ENCODE measurements at places on chromosomes 12 and 14.
A peak's percentile ranks its signal among the peaks of the same experiment; 100 is the strongest.

GRCh38 chr14:94548131-94548998, 12.9 kb upstream of the SERPINA4 start:
- no peak for DNase-seq

DNA sequence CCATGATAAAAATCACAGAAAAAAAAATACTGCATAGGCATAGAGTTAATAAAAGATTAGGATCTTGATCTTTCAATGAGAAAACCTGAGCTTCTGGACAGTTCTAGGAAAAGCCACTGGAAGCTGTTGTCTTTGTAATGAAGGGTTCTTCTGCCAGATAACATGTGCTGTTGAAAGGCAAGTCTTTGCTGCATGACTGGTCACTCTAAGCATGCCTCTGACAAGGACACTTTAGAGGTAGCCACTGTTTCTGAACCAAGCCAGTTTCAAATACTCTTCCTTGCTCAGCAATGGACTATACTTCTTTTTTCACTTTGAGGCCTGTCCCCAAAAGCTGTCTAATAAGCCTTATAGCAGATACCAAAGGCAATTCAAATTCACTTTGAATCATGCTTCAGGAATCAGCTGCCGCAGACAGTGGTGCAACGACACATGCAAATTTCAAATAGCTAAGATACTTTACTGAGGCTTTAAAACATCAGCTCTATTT, 70.2 kb downstream of the BTG1 start:
- DNase-seq: peak; percentile 68

- no peak for DNase-seq
These were observed 344.7 kb downstream of the CACNA1C start for GRCh38 chr12:2397356-2398045.

DNA sequence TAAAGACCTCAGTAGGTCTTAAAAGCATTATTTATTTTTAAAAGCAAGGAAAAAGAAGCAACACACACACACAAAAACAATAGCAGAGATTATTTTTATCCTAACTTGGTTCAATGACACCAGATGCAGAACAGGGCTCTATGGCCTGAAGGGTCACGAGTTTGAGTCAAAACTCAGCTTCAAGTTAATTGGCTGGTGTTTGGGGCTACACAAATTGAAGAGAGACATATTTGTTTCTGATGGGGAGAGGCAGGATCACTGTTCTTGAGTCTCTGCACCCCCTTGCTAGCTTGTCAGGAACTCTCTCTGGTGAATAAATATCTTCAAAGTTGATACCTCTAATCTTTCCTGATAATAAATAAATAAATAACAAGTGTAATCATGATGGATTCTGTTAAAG, 466.1 kb downstream of the PRKD1 start:
- no peak for DNase-seq

DNA sequence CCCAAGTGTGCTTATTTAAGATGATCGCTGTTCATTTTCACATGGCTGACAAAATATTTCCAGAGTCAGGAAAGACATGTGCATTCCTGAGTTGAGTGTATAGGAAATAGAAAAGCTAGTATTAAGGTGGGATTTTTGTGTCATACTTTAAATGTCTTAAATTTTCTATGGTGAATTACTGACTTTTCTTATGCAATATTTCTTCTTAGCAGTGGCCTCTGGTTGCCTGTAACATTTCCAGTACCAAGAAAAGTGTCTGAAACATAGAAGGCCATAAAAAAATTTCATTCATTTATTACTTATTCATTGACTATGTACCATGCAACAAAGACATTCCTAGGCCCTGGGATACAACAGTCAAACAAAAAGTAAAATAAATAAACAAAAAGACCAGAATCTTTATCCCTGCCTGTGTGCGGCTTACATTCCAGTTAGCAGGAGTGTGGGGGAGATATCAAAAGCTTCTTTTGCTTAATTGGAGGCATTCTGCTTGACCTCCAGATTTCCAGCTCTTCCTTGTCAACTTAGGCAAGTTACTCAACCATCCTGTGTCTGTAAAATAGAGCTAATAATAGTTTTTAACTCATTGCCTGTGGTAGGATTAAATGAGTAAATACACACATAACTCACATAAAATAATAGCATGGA, 216.3 kb upstream of the FLRT2 start:
- DNase-seq: peak; percentile 16

- peak; percentile 14 for DNase-seq
These were observed 1.6 kb downstream of the OAS3 start for GRCh38 chr12:112939761-112940381.

DNA sequence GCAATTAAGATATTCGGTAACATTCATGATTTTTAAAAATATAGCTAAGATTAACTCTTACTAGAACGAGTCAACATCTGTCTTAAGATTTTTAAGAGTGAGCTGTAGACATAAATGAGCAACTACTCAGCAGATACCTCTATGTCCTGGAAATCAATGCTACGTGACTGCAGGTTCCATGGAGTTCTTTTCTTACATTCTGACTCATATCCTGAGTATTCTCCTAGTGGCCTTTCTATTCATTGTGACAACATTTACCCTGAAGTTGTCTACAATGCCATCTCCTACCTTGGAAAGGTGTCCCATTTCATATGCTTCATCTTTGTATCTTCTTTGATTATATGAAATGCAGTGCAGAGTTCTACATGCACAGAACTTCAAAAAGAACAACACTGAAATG, 59.9 kb downstream of the PKP2 start:
- no peak for DNase-seq

DNA sequence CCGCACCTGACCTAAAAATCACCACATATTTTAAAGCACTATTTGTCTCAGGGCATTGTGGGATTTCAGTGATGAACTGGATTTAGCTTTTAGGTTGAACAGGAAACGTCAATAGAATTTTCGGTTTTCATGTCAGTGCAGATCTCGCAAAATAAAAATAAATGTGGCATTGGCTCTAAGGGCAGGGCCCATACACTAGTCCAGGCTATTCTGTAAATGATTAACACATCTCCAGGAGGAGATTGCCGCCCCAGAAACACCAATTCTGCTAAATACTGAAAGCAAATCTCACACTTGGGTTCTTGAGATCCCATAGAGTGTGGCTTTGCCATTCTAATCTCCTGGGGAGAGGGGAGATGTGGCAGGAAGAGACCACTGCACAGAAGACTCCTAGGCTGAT, 1494.0 kb upstream of the TMEM132C start:
- no peak for DNase-seq

- no peak for DNase-seq
These were observed 3.3 kb downstream of the KRT18 start for GRCh38 chr12:52952076-52952801.

DNA sequence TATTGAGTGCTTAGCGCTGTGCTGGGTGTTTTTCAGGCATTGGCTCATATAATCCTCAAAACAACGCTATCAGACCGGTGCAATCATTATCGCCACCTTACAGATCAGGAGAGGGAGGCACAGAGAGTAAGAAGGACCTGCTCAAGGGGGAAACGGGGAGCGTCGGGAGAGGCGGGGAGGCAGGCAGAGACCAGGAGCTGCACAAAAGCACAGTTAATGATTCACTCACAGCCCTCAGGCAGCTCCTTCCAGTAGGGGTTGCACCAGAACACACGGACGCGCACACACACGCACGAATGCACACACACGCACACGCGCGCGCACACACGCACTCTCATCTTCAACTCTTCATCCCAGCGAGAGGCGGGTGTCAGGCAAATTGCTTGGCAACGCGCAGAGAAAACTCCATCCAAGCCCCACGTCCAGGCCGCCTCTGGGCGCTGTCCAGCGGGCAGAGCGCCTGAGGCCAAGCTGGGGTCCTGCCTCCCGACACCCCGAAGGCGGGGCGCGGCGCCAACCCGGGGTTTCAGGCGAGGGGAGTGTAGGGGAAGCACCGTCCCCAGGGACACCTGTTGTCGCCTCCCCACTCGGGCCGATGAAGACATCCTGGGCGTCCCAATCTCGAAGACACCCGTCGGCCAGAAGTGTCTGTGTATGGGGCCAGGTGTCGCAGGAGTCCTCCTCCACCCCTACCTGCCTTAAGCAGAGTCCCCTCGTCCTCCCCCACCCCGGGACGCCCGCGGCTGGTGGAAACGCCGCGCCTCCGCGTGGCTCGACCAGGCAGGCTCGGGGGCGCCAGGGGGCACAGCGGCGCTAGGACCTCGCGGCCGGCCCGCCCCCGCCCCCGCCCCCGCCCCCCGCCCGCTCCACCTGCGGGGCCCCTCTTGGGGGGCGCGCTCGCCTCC, 35.5 kb upstream of the STON2 start:
- peak; percentile 6 for DNase-seq

DNA sequence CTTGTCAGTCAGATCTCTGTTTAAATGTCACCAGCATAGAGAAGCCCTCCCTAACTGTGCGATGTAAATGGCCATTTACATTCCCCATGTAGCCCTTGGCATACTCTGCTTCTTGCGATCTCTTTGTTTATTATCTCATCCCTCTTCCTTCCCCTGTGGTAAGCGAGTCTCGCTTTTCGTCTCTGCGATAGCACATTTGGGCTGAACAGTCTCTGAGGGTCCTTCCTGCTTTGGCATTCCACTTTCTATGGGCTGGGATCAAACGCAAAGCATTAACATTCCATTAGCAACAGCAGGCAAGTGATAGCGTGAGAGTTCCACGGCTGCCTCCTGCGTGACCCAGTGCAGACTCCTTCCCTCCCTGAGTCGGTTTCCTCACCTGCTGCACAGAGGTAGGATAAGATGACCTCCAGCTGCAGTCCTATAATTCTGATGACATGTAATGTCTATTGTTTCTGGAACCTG, 61.4 kb upstream of the TUNAR start:
- no peak for DNase-seq

GRCh38 chr12:65637150-65637549, 187.1 kb upstream of the HMGA2 start:
- DNase-seq: no peak

- DNase-seq: peak; percentile 28
These were observed 20.0 kb downstream of the CKAP4 start for GRCh38 chr12:106227641-106228319.

DNA sequence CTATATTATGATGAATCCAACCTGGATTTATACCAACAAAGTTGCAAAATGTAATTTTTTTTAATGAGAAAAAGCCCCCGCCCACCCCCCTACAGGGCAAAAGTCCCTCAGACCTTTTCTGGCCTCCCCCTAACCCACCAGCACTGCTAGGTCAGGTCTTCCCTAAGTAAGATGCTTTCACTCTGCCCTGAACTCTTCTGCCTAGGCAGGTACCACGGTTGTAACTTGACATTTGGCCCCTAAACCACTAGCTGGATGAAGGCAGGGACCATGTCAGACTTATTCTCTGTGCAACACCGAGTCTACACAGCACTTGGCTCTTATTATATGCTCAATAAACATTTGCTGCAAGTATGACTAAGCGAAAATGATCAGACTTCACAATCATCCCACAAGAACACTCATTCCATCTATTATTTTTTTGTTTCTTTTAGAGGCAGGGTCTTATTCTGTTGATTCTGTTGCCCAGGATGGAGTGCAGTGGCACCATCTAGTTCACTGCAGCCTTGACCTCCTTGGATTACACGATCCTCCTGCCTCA, 63.2 kb downstream of the SPRING1 start:
- DNase-seq: no peak

GRCh38 chr14:95310635-95311380, 8.9 kb downstream of the CLMN start:
- no peak for DNase-seq

DNA sequence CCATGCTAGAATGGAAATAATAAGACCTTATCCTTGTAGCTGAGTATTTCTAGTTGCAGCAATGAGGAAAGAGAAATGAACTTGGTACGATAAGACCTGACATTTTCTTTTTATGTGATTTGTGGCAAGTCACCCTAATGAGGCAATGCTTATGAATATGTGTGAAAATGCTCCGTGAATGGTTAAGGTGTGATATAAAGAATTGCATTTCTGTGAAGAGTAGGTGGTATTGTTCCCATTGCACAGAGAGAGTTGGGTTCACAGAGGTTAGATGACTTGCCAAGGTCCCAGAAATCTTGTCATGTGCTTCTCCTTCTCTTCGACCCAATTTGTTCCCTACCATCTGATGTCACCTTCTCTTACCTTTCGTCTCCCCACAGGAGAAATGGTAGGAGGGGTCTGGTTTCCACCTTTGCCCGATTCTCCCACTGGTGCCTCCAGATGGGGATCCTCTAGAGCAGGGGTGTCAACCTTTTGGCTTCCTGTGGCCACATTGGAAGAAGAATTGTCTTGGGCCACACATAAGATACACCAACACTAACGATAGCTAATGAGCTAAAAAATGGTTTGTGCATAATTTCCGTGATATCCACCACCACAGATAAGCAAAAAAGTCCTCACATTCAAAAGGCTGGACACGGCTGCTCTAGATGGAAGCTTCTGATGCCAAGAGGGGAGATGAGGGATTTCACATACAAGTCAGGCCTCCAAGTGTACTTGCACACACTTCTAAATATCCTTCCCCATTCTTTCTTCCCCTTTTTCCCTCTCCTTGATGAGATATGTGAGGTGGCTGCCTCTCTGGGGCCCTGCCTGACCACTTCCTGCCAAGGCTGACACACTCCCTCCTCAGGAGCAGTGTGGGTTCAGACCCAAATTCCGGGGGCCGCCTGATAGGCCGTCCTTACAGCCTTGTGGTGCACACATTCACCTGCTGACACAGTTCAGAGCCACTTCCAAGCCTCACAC, 96.1 kb downstream of the PLXNC1 start:
- DNase-seq: peak; percentile 18

DNA sequence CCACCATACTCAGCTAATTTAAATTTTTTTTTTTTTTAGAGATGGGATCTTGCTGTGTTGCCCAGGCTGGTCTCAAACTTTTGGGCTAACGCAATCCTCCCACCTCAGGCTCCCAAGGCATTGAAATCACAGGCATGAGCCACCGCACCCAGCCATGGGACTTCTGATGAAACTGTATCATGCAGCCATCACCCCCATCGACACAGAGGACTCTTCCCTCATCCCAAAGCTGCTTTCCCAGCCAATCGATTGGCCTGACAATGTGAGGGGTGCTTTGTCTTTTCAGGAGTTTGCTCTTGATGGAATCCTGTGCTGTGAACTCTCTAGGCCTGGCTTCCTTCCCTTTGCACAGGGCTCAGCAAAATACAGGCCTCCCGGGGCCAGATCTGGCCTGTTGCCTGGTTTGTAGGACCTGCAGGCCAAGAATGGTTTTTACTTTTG, 59.6 kb upstream of the NCOR2 start:
- DNase-seq: no peak

DNA sequence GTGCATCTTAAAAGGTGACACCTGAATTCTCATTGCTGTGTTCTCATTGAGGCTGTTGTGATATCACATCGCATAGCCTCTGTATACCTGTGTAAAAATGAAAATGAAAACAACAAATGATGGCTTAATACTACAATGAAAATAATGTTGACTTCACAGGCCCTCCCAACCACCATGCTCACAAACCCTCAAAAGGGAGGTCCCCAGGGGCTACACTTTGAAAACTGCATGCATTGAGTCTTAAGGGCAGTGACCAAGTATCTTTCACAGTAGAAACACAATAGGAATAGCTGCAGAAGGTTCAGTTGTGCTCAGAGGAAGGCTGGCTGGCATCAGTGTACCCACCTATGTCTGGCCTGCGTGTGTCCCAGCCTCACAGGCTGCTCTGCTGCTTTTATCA, 27.6 kb upstream of the KCNK13 start:
- DNase-seq: no peak

DNA sequence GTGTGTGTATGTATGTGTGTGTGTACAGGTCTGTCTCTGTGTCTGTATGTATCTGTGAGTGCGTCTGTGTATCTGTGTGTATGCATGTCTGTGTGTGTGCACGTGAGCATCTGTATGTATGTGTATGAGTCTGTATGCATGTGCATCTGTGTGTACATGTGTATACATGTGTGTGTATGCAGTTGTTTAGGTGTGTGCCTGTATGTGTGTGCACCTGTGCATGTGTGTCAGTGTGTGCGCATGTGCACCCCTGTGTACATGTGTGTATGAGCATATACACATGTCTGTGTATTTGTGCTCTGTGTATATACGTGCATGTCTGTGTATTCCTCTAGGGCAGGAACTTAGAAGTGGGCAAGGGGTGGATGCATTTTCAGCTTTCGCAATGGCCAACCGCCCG, 116.0 kb downstream of the TMEM132C start:
- no peak for DNase-seq
